RKO (cell line): ENCODE measurements at places on chromosomes 7 and 10.

GRCh38 chr7:123748171-123748733 is 551 bp downstream of the WASL start:
- DNase-seq = peak; percentile 72

GRCh38 chr10:51145375-51145774 is 71.1 kb downstream of the PRKG1 start:
- no peak for DNase-seq

DNA sequence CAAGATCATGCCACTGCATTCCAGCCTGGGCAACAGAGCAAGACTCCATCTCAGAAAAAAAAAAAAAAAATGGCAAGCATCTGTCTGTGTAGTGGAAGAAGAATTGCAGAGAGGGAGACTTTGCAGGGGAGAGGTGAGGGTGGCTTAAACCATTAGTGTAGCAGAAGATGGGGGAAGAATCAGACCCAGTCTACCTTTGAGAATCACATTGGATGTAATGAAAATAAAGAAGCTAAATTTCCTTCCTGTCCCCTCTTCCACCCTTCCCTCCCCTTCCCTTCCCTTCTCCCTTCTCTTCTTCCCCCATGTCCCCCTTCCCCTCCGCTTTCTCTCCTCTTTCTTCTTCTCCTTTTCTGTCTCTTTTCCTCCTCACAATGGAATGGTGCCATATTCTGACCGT is 180.8 kb upstream of the SVIL start:
- no peak for DNase-seq

DNA sequence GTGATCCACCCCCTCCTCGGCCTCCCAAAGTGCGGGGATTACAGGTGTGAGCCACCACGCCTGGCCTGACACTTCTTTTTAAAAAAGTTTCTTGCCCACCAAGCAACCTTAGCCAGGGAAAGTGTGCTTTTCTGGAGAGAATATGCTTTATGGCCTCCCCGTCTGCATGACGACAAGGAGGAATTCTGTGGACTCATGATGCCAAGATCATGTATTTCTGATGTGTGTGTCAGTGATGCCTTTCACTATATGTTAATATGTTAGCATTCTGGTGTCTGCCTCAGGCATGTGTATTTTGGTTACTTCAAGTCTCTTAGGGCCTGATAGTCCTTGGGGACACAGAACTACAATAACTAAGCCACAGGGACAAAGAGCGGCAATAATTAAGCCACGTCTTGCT is 2.1 kb downstream of the PDSS1 start:
- no peak for DNase-seq

- no peak for DNase-seq
These were observed 77.2 kb downstream of the CDH23 start for GRCh38 chr10:71473671-71474599.

- DNase-seq = no peak
These were observed 22.0 kb upstream of the CYP2C9 start for GRCh38 chr10:94916423-94916822.

GRCh38 chr10:13945390-13946208 is 358.8 kb downstream of the PRPF18 start:
- no peak for DNase-seq

DNA sequence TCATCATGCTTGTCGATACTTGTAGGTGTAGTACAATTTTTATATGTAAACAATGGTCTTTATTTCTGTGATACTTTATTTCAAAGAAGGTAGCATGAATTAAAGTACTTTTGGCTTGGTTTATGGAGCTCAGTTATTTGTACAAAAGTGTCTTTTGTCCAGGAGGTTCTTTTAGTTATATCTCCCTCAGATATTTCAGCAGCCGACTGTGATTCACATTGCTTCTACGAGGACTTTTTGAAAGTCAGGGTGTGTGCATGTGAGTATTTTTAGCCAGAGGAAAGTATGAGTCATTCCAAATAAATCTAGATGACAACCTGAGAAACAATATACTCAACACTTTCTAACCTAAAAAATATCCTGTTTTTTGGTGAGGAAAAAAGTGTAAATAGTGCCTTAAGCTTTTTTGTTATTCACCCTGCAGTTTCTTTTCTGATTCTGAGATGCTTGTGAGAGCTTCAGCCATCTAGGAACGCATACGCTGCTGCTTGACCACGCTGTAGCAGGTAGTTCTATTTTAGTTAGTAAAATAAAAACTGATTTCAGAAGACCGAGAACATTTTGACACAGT is 595 bp upstream of the SUN1 start:
- peak; percentile 88 for DNase-seq

- no peak for DNase-seq
These were observed 99.5 kb downstream of the FANK1 start for GRCh38 chr10:125995726-125996304.

DNA sequence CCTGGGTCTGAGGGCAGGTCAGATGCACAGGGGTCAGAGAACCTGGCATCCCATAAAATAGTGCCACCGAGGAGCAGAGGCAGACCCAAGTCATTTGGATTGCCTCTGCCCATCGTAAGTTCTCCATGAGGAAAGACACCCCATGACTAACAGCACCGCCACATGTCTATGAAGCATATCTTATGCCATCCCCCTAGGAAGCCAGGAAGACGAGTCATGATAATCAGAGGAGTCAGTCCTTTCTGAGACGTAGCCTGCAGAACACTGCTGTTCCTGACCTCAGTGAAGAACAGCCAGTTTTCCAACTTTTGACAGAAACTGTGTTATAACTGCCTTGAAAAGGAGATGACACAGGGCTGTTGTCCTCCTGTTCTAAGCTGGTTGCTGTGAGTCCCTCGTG is 51.2 kb downstream of the INSYN2A start:
- peak; percentile 83 for DNase-seq

DNA sequence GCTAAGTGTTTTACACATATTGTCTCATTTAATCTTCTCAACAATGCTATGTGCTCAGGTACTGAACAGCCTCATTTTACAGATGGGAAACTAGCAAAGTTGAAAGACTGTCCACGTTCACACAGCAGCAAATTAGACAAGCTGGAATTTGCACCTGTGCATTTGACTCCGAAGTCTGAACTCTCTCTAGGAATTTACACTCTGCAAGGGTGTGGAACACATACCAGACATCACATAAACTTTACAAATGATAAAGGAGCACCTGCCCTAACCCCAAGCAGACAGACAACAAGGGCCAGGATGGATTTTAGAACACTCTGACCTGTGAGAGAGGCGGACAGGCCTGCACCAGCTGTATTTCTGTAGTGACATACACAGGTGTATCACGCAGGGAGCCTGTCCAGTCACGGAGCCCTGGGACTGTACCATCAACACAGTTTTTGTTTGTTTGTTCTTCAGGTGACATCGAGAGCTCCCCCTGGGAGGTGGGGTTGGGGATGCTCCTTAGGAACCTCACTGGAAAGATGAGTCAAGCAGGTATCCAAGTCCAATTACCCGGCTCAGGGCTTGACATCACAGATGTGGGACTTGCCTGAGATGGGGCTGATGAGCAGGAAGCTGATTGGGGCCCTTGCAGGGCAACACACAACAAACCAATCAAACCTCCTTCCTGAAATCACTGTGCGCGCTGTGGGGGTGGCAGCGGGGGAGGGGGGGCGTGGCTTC is 31.0 kb downstream of the MKI67 start:
- DNase-seq = no peak

DNA sequence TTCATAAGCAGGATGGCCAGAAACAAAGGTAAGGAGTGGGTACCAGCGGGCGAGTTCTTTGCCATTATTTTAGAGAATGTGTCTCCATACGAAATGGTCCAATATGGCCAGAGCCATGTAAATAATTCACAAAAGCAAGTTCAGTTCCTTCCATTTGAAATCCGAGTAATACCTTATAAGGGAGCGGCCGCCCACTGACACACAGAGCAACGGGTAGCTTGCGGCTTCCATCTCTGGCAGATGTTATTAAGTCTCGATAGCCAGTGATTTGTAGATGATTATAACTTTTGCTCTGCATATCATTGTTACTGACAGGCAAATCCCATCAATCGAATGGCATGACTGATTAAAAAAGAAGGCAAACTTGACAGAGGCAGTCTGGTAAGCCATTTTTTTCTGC is 63.2 kb downstream of the GFRA1 start:
- DNase-seq = no peak

DNA sequence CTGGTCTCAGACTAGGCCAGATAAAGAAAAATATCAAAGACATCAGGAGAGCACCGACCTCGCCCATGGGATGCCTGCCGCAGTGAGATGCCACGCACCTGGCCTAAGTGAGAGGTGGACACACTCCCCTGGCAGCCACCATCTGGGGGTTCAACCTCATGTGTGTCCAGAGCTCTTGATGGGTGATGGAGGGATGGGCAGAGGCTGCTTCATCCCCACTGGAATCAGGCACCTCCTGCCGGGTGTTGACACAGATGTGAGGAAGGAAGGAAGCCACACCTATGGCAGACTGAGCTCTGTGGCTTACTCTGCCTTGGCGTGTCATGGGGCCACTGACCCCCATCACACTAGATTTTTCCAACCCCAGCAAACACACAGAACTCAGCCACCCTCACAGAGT is 11.4 kb downstream of the ZNF488 start:
- DNase-seq = no peak

GRCh38 chr7:73892003-73892999 is 31.3 kb downstream of the TMEM270 start:
- DNase-seq = no peak

GRCh38 chr10:110504111-110504735 is 6.5 kb downstream of the DUSP5 start:
- DNase-seq = peak; percentile 91

- no peak for DNase-seq
These were observed 95.6 kb downstream of the MKI67 start for GRCh38 chr10:128030498-128031072.

GRCh38 chr10:30985512-30985911 is 46.2 kb downstream of the ZNF438 start:
- DNase-seq = peak; percentile 94

- DNase-seq = no peak
These were observed 148.0 kb downstream of the GALNT11 start for GRCh38 chr7:152173372-152174070.

- DNase-seq = peak; percentile 83
These were observed 14.3 kb downstream of the ZNF282 start for GRCh38 chr7:149209518-149210269.

DNA sequence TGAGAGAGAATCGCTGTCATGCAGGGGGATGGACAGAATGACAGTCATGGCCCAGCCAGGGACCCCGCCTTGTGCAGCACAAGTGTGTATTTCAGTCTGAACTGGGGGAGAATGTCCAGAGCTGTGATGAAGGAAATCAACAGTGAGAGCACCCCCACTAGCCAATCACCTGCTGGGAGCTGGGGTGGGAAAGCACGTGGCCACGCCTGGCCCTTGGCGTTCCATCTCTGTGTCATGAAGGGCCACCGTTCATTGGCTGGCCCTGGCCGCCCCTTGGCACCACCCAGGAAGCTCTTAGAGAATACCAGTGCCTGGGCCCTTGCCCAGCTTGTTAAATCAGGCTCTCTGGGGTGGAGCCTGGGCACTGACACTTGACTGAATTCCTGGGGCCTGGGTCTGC is 22.8 kb downstream of the GRID1 start:
- DNase-seq = no peak

DNA sequence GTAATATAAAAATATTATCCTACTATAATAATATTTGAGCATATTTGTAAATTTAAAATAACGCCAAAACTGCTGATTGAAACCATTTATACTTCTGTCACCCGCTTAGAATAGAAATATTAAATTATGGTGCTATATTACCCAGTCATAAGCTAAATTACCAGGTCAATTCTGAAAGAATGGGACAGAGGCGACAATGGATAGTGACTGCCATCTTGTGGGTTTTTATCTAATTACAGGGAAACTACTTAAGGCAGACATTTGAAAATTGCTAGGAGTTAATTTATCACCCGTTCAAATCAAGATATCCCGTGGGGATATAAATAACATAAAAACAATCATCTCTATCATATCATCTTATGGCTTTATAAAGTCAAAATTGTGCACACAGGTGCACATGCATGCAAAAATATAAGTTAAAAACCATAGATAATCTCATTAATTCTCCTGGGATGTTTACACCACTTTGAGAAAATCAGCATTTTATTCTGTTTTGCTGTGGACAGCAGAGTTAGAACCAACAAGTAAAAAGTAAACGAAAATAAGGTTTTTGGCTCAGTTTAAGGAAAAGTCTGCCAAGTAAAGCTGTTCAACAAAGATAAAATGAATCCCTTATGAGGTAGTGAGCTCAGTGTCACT is 41.3 kb upstream of the HPSE2 start:
- peak; percentile 57 for DNase-seq

- no peak for DNase-seq
These were observed 595.0 kb downstream of the GRM8 start for GRCh38 chr7:126657599-126658358.

GRCh38 chr10:30990971-30991646 is 40.6 kb downstream of the ZNF438 start:
- DNase-seq = peak; percentile 99

GRCh38 chr7:39735903-39736302 is 112.5 kb downstream of the RALA start:
- no peak for DNase-seq

- no peak for DNase-seq
These were observed 25.5 kb downstream of the KLHDC10 start for GRCh38 chr7:130095812-130096211.

DNA sequence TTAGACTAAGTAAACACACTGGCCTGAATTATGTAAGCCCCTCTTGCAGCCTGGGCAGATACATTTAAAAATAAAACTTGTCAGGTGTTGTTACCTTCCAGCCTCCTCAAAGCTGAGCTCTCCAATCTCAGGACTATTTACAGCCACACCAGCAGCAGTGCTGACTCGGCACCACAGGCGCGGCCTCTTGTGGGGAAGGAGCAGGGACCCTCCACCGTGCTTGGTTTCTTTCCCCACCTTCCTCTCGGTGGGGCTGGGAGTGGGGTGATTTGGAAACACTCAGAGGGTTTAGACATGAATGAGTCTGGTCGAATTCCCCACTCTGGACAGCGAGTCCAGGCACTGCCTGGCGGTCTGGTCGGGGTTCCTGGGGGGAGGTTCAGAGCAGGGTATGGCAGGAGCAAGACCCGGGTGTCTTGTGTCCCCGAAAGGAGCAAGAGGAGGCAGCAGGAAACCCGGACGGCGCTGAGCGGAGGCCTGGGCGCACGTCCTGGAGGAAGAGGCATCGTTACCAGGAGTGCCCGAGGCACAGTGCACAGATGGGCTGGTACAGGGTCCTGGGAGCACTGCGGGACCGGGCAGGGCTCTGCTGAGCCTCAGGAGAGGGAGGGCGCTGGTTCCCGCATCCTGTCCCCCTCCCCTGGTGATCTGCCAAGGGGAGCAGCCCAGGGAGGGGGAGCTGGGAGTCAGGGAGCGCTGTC is 29.2 kb upstream of the CFAP46 start:
- DNase-seq = no peak

DNA sequence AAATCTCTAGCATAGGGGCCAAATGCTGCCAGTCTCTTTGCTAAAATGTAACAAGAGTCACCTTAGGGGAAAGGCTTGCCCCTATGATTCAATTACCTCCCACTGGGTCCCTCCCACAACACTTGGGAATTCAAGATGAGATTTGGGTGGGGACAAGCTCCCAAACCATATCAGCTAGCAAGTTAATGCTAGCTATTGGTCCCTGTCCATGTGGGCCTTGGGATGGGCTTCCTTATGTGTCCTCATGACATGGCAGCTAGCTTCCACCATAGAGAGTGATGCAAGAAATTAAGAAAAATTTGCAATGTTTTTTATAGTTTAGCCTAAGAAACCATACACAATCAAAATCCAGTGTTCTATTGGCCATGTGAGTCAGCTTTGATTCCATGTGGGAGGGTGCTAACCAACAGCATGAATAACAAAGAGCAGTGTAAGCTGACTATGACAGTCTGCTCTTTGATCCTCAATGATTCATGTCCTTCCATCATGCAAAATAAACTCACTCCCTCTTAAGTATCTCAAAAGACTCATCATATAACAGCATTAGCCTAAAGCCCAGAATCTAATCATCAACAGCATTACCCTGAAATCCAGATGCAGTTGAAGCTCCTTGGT is 21.7 kb upstream of the ZNF365 start:
- peak; percentile 39 for DNase-seq

GRCh38 chr7:7151865-7152264 is 30.5 kb upstream of the C1GALT1 start:
- DNase-seq = no peak
